ENCODE measurements at places on chromosomes 7 and 10. TPM values are rescaled to one million over a fixed set of nuclear protein-coding genes. Genes with fewer than 3 reads are reported as not detected.

GPR26 gene
- not detected for polyA plus RNA-seq

- no peak for DNase-seq
- no peak overlapping the region for H3K4me3 ChIP-seq
- H3K4me1 ChIP-seq: peaks cover 5% of the 10 kb centered on the region
- H3K36me3 ChIP-seq: no peaks in the 10 kb centered on the region
- H3K27me3 ChIP-seq: no peaks in the 10 kb centered on the region
Observed at GRCh38 chr7:105337529-105337928, 51.2 kb downstream of the SRPK2 start.

CLDN12 gene
- polyA plus RNA-seq: 2.4 TPM

GRCh38 chr10:43759216-43759615, 110.5 kb upstream of the ZNF32 start:
- no peaks in the 10 kb centered on the region for H3K36me3 ChIP-seq
- no peaks in the 10 kb centered on the region for H3K4me1 ChIP-seq
- DNase-seq: no peak
- no peak overlapping the region for H3K4me3 ChIP-seq
- no peaks in the 10 kb centered on the region for H3K27me3 ChIP-seq

AKR1C4 gene
- polyA plus RNA-seq: not detected
